Brain (organoid and tissue), 16 donors: ENCODE measurements at places on chromosomes 7 and 10. TPM values are rescaled to one million over a fixed set of nuclear protein-coding genes. Genes with fewer than 3 reads are reported as not detected.

Gene NEURL1
- 71.6 TPM for polyA plus RNA-seq

Gene SLC26A5
- polyA plus RNA-seq: 0.49 TPM

Gene VSTM4
- polyA plus RNA-seq: 15.5 TPM

Gene UTF1
- polyA plus RNA-seq: not detected

Gene LRRC18
- not detected for polyA plus RNA-seq

Gene ODAD2
- 0.32 TPM for polyA plus RNA-seq

Gene NDUFA5
- polyA plus RNA-seq: 75.2 TPM

Gene FGFBP3
- polyA plus RNA-seq: 4.6 TPM

Gene CHST3
- polyA plus RNA-seq: 11.4 TPM

Gene PRKG1
- 0.31 TPM for polyA plus RNA-seq
